ENCODE measurements at places on chromosomes 2 and 18.

DNA sequence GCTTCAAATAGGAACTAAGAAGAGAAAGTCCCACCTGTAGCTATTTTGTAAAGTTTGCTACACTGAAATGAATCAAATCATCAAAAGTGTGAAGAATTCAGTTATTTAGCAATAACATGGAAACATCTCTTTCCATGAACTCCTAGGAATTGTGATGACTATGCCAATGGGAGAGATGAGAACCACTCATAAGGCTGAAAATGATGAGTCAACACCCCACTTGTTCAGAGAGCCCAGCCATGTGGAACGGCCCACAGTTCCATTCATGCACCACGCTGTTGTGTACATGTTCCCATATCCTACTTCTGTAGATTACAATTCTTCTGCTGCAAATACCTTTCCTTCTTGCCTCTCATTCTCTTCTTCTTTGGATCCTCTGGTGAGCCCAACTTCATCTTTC is 645.5 kb upstream of the ID2 start:
- DNase-seq: no peak

DNA sequence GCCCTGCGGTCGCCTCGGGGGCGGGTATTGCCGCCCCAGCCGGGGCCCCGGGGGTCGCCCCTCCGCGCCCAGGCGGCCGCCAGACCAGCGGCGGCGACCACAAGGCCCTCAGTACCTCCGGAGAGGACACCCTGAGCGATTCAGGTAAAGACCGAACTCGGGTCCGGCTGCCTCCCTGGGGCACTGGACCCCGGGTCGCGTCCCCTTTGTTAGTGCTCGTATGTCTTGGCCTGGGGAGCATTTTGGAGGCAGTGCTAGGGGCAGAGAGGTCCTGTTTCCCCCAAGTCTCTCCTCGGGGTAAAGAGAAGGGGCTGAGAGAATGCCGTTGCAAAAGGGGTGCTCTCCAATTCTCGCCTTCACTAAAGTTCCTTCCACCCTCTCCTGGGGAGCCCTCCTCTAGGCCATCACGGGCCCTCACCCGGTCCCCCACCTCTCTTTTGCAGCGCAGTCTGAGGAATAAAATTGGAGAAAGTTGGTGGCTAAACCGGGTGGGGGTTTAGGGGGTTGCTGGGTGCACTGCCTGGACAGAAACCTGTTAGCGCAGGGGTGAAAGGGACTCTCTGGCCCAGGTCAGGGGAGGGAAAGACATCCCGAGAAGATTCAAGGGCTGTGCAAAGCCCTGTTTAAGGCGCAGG is 2.5 kb downstream of the MYCN start:
- no peak for DNase-seq

DNA sequence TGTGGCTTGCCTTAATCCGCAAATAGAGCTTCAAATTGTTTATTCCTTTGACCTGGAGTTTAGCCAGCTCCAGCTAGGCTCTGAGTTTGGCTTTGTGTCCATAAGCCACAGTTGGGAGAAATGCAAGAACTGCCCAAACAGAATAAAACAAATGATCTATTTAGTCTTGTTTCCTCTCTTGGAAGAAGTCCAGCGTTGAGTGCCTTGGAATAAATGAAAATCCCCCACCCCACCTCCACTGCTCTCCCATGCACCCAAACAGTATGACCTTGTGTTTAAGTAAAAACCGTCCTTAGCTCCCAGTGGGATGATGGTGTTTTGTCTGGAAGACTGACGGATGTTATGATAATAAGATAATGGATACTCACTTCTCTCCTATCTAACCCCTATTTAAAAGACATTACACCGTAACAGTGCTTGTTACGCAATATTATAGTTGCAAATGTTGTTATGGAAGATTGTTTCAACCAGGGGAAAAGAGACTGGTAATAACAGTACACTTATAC is 3.2 kb upstream of the SERPINE2 start:
- no peak for DNase-seq

DNA sequence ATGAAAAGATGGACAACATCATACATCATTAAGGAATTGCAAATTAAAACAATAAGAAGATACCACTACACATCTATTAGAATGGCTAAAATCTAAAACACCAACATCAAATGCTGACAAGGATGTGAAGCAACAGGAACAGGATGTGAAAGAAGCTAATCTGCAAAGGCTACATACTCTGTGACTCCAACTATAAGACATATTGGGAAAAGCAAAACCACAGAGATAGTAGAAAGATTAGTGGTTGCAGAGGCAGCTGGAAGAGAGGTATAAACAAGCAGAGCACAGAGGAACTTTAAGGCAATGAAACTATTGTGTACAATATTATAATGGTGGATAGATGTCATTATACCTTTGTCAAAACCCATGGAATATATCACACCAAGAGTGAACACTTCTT is 393.7 kb upstream of the RAB6C start:
- DNase-seq: no peak

- DNase-seq: no peak
Observed at GRCh38 chr2:58954880-58955385, 713.8 kb upstream of the FANCL start.

DNA sequence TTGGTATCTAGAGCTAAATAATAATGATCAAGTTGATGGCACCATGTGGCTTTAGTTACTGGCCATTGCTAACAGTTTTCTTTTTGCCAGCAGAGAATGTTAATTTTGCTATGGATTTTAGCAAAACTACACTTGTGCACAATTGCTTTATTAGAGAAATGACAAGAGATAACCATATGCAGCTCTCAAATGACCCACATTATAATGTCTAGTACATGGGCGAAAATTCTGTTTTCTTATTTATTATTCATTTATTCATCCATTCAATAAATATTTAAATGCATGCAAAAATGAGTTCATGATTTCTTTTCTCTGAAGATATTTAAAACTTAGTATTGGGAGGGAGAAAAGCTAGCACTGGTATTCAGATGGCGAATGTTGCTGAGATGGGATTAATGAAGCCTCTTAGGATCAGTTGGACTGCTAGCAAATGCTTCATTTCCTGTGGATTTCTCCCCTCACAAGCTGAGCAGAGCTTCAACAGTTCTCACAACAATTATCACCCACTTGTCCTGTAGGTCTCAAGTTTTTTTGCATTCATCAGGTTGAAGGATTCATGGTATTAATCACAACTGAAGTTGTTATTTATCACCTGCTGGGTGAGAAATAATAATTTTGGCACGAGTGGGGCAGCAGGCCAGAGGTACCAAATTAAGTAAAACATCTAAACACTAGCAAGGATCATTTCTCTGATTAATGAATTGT is 95.2 kb downstream of the MTX2 start:
- no peak for DNase-seq

DNA sequence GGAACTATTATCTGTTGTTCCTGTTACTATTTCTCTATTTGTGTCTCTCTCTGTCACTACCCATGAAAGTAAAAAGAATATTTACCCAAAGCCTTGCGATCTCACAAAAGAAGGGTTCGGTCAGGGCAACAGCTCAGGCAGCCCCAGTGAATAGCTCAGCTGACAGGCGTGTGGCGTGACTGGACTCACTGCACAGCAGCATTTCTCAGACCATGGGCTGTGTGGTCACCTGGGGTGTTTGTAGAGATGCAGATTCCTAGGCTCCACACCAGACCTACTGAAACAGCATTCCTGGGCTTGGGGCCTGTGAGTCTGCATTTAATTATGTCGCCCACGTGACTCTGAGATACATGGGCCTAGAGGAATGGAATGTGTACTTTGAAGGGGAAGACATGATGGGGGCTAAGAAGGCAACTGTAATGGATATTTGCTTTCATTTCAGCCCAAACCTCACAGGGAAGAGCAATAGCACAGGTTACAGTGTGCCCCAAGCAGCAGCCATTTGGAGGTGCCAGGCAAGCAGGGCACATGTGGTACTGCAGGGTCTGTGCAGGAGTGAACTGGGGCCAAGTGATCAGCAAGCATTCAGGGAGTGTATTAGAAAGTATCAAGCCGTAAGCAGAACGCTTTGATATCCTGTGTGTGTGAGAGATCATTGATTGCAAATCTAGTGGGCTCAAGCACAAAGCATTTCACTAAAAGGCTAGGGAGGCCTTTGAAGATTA is 90.4 kb upstream of the RBMS1 start:
- DNase-seq: no peak

DNA sequence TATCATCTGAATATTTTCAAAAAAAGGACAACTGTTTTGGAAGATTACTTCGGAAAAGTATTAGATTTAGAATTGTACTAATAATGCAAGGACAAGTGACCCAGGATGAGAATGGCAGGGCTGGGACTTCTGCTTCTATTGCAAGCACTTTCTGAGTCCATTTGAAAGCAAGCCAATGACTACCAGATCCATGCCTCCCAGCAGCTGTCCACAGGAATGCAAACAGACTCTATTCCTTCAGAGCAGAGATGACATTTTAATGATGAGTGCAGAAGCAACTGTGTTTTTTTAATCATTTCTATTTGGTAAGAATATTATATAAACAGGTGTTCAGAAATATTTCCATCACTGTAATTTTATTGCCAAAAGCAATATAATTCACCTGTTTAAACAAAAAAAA is 456.7 kb downstream of the SOX11 start:
- DNase-seq: no peak

- DNase-seq: no peak
Observed at GRCh38 chr2:166394245-166394644, 18.5 kb upstream of the SCN9A start.

DNA sequence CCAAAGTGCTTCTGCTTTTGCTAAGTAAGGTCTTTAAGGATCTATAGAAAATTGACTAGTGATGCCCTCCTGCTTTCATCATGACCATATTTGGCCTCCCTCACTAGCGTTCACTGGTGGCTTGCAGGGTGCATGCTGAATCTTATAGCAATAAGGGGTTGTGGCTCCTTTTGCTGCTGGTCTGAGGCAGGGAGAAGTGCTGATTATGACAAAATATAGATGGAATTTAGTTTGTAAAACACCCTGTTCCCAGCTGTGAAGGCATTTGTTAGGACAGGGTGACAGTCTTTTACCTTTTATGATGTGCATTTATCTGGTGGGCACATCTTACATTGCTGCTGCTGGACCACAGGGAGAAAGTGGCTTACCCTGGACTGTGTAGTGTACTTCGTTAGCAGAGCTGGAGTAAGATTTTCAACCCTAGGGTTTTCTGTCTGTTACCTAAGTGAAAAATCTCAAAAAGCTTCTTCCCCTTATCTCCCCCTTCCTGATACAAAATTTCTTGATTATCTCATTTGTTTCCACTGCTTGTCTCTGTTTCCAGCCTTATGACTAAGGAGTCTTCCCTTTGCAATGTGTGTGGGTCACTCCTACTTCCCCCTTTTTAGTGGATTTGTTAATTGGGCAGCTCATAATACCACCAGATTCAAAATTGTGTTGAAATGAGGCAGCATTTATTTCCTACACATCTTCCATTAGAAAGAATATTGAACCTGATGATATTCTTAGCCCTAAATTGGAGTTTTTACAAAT is 21.2 kb upstream of the RPL37A start:
- no peak for DNase-seq

DNA sequence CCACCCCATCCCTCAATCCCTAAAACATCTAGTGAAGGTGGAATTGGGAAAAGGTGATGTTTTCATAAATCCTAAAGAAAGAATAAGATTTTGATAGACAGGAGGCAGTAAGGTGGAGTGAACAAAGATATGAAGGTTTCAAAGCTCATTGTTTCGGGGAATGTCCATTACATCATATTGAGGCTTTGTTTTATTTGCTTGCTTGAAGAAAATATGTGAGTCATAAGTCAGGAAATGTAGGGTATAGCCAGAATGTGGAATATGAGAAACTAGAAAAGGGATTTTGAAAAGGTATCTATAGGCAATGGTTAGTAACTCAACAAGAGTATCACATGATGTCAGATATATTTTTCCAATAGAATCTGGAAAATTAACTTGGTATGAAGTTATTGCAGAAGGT is 1178.5 kb upstream of the ACVR2A start:
- no peak for DNase-seq

DNA sequence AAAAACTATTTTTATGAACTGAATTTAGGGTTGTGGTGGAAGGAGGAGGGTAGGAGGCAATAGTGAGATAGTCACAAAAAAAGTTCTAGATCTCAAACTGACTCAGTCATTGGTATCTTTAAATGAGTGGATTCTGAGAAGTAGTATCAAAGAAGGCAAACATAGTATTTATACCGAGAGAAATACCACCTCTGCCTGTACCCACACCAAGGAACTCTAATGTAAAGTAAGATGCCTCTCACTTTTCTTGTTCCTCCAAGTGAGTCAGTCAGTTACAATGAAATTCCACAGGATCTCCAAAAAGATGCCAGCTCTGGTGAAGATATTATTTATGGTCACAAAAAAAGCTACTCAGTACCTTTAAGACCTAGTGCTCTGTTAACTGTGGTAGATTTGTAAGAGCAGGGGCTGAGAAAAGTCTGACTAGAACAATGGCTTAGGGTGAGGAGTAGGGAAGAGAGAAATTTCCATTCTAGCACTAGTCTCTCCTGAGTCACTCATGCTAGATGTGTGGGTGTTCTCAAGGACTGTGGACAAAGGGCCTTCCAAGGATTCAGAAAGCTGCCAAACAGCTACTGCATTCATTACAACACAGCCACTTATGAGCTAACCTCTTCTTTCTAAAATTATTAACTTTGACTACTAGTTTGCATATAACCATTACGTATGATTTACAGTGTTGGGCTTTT is 36.3 kb downstream of the YWHAQ start:
- DNase-seq: no peak

DNA sequence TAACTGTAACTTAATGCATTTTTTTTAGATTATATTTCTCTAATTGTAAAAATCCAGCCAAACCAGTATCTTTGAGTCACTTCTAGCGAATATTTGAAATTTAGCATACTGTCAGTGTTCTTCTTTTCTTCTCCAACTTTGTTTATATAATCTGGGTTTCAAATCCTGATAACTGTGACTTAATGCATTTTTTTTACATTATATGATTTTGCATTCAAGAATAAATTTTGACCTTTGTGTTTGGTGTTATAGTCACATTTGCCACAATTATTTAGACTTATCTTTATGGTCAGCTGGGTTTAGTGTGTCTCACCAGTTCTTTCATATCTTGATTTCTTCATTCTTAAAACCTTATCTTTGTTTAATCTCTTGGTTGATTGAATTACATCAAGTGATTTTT is 345.7 kb downstream of the SLC4A3 start:
- no peak for DNase-seq

GRCh38 chr2:232871418-232871834 is 1.4 kb downstream of the SNORC start:
- DNase-seq: no peak

DNA sequence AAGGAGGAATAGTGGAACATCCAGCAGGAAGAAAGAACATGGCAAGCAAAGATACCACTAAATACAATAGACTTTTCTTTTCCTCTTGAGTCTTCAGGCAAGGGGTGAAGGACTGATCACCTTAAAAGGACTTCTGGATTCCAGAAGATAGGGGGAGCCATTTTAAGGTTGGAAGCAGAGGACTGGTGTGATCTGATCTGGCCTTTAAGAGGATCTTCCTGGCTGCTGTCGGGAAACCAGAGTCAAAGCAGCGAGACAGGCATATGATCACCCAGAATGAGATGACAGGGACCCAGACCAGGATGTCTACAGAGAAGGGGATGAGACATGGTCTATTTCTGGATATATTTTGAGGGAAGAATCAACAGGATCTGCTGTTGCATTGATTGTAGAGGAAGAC is 558.0 kb downstream of the STK39 start:
- no peak for DNase-seq

GRCh38 chr18:56873441-56874140 is 222.4 kb downstream of the WDR7 start:
- no peak for DNase-seq

GRCh38 chr18:50836521-50836957 is 16.7 kb upstream of the MRO start:
- DNase-seq: no peak

Data from NK-92 treated with Interleukin-12 subunit alpha and Interleukin-12 subunit beta, amount 100 ng/mL, for 24 hours (cell line).